ENCODE measurements at places on chromosomes 1 and 21. TPM values are rescaled to one million over a fixed set of nuclear protein-coding genes. Genes with fewer than 3 reads are reported as not detected.

GRCh38 chr1:40976952-40977690 lies 2.4 kb upstream of the CTPS1 start:
- DNase-seq: no peak

DNA sequence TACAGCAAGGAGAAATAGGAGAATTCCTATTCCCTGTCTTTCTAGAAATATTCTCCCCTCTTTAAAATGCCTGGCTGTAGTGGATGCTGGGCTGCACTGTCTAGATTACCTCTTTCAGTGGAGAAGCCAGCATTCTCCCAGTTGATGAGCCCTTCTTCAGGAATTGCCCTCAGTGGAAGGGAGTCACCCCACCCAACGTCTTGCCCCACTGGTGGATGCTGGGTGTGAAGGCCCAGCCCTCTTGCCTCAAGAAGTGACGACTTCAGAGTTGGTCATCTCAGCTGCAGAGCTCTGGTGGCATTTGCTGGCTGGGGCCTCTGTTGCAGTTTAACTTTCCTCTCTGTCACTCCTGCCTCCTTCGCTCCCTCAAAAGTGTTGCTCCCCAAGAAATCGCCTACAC lies 248.2 kb downstream of the ATG4C start:
- no peak for DNase-seq

DNA sequence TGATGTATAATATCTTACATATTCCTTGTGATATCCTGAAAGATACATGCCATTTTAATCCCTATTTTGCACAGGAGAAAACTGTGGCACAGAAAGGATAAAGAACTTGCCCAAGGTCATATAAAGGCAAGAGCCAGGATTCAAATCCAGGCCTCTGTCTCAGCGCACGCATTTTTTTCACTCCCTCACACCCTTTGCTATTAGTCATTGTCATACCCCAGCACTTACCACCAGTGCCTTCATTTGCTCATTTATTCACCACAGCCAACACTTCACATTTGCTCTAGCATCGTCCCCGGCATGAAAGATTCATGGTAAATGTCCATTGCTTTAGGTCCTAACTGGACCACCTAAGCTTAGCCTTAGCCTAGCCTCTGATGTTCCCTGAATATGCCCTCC lies 14.2 kb downstream of the ALX3 start:
- no peak for DNase-seq

SPRR2A gene
- polyA plus RNA-seq: not detected

NBPF6 gene
- polyA plus RNA-seq: not detected

BRDT gene
- polyA plus RNA-seq: 0.08 TPM

Measured in H1 (cell line).